ENCODE measurements at places on chromosomes 6 and 20.

- no peak for DNase-seq
Observed at GRCh38 chr6:150435832-150436231, 67.0 kb downstream of the IYD start.

- no peak for DNase-seq
Observed at GRCh38 chr20:47886454-47887041, 101.3 kb upstream of the SULF2 start.

DNA sequence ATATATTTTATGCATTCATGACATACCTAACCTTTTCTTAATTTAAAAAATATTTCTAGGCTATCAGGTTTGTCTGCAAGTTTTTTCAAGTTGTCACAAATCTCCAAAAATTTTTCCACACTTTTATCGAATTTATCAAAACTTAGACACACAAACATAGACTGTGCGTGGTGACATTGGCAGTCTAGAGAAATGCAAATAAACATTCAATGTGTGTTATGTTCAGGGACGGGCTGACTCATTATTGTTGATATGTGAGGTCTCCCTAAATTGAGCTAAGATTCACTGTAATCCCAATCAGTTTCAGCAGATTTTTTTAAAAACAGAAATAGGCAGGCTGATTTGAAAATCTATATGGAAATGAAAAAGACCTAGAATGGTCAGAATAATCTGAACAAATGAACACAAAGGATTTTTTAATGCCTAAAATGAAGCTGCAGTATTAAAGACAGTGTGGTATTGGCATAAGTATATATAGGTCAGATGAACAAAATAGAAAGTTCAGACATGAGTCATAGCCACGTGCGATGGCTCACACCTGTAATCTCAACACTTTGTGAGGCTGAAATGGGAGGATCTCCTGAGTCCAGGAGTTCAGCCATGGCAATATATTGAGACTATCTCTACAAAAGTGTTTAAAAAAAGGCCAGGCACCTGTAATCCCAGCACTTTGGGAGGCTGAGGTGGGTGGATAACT lies 19.2 kb downstream of the BLTP3A start:
- no peak for DNase-seq

DNA sequence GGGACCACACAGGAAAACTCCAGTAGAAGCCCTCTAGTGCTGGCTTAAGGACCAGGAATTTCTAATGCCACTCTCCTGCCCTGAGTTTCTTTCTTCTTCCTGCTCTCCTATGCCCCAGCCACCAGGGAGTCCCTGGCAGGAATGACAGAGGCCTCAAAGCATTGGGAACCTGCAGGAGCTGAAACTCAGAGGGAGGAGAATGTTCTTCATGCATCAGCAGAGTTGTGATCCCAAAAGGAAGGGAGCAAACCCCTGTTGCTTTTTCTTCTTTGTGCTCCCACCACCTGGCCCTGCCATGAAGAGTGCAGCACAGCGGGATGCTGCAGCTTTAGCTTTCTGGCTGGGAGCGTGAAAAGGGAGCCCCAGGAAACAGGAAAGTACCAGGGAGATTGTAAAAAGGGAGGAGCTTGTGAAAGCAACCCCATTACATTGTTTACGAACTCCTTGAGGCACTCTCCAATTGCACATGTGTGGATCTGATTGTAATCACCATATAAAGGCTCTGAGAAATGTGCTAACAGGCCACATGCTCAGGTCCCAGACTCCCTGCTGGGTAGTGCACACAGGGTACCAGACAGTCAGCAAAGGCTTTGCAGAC lies 34.7 kb upstream of the FKBP1A start:
- no peak for DNase-seq

GRCh38 chr6:20846602-20847028 lies 312.4 kb downstream of the CDKAL1 start:
- DNase-seq = no peak

DNA sequence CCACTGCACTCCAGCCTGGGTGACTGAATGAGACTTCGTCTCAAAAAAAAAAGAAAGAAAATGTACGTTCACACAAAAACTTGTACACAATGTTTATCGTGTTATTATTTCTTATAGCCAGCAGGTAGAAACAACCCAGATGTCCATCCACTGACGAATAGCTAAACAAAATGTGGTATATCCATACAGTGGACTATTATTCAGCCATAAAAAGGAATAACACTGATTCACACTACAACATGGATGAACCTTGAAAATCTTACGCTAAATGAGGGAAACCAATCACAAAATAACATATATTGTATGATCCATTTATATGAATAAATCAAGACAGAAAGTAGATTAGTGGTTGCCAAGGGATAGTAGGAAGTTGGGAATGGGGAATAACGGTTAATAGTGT lies 75.1 kb upstream of the EPB41L1 start:
- no peak for DNase-seq

DNA sequence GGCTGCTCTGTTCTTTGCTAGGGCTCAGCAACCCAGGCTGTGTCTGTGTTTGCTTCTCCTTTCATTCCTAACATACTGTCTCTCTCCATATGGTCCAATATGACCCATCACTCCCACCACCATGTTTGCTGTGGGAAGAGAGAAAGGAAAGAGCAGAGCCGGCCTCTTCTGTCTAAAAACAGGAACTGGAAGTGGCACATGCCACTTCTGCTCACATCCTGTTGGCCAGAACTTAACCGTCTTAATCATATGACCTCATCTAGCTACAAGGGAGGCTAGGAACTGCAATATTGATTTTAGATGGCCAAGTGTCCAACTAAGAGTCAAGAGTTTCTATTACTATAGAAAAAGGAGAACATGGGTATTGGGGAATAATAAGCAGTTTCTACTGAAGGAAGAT lies 212.5 kb upstream of the CHD6 start:
- DNase-seq = no peak

DNA sequence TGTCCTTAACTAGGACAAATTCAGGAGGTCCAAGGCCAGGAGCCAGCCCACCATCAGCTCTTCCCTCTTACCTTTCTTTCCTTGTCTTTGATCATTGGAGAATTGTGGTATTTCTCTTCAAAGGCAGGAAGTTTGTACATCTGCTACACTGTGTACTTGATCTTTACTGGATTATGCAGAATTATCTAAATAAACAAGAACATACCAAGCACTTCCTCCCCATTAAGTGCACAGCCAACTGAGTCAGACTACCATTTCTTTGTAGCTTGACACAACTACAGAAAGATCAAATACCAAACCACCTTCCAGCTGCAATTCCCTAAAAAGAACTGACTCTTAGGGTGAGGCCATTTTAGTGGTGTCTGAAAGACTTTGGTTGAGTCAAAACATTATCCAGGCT lies 195.1 kb downstream of the HDGFL1 start:
- DNase-seq = no peak

GRCh38 chr6:47168180-47168579 lies 126.0 kb upstream of the ADGRF1 start:
- no peak for DNase-seq

GRCh38 chr20:24389686-24390085 lies 79.7 kb upstream of the SYNDIG1 start:
- DNase-seq = no peak

GRCh38 chr6:164628302-164628931 lies 681.0 kb downstream of the C6orf118 start:
- no peak for DNase-seq

- no peak for DNase-seq
Observed at GRCh38 chr6:75813476-75814250, 64.6 kb downstream of the MYO6 start.

DNA sequence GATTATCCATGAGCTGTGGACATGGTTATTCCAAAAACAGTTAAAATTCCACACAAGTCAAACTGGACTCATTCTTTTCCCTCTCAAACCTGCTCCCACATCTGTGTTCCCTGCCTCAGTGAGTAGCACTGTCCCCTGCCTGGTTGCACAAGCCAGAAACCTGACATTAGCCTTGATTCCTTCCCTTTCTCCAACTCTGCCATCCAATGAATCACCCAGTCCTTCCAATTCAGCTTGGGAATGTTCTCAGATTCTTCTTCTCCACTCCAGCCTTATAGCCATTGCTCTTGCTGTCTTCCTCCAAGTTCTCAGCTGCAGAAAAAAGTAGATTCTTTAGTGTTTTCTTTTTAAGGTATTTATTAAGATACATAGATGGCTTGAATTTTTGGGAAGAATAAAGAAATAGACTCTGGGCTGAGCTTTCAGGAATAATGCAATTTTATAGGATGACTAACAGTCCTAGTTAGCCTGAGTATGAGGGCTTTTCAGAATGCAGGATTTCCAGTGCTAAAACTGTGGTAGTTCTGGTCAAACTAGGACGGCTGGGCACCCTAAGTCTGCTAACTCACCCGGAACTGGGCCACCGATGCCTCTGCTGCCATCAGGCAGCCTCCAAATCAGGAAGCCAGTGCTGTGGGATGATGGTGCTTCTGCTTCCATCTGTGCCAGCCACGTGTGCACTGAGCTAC lies 18.2 kb upstream of the SASH1 start:
- no peak for DNase-seq

DNA sequence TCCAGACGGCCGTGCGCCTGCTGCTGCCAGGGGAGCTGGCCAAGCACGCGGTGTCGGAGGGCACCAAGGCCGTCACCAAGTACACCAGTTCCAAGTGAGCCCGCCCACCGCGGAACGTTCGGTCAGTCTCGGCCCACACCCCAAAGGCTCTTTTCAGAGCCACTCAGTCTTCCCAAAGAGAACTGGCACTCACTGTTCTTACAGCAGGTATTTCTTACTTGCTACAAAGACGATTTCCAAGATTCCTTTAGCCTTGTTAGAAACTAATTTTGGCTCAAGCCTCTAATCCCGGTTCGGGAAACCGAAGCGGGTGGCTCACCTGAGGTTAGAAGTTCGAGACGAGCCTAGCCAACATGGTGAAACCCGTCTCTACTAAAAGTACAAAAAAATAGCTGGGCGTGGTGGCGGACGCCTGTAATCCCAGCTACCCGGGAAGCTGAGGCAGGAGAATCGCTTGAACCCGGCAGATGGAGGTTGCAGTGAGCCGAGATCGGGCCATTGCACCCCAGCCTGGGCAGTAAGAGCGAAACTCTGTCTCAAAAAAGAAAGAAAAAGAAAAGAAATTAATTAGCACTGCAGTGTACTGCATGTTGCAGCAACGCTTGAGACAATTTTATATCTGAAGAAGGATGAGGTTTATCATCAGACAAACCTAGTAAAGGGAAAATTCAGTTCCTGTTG lies 73.1 kb downstream of the OR2B2 start:
- DNase-seq = no peak

- DNase-seq = no peak
Observed at GRCh38 chr20:20780127-20780824, 67.8 kb upstream of the RALGAPA2 start.

DNA sequence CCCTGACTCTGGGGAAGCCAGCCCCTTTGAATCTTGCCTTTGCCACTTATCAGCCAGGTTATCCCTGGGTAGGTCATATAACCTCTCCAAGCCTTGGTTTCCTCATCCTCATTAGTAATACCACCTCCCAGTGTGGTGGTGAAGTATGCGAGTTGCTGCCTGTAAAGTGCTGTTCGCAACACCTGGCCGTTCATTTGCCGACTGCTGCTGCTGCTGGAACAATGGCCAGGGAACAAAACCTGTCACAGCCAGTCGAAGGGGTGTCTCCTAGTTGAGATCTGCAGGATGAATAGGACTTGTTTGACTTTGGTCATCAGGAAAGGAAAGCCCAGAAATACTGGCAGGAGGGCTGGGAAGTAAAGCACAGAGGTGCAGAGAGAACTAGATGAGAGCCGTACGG lies 6.1 kb downstream of the MANBAL start:
- no peak for DNase-seq

DNA sequence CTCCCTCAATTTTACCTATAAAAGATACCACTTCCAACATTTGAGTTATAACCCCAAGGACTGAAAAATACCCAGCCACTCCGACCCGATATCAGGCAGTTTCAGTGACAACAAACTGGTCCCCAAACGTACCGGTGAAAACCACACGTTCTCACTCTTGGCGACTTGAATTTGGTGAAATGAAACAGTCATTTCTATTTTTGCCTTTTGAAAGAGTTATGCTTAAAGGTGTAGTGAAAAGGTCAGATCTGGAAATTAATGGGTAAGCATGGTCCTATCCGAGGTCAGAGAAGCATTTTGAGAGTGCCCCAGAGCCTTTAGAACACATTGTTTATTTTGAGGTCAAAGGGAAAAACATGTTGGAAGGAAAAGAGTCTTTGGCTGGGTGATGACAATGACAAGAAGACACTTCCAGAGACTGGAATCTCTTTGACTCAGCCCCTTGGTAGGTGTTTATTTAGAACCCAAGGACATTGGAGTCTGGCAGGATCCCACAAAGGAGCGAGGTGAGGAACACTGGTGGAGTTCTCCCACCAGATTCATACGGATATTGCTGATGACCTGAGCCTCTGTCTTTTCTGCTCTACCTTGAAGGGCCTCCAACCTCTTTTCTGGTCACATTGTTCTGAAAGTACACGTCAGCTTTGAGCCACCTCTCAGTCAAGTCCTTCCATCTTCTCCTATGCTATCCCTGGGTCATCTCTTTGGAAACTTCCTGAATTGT lies 235.0 kb downstream of the GMPR start:
- no peak for DNase-seq

GRCh38 chr20:25250508-25250907 lies 2.6 kb downstream of the PYGB start:
- no peak for DNase-seq
